ENCODE measurements at places on chromosomes 12 and 14. TPM values are rescaled to one million over a fixed set of nuclear protein-coding genes. Genes with fewer than 3 reads are reported as not detected.

The RGS6 gene
- total RNA-seq = not detected

The REP15 gene
- 0.30 TPM for total RNA-seq

The ACRBP gene
- total RNA-seq = not detected

The IGFBP6 gene
- total RNA-seq = 246 TPM
